NCI-H1092 (cell line): ENCODE measurements at places on chromosomes 3 and 15.

GRCh38 chr3:139751789-139752188 is 74.0 kb upstream of the NMNAT3 start:
- no peak for DNase-seq

GRCh38 chr3:162998205-162998604 is 1501.6 kb downstream of the OTOL1 start:
- no peak for DNase-seq

- no peak for DNase-seq
These were observed 1.5 kb downstream of the MYL3 start for GRCh38 chr3:46861605-46862368.

DNA sequence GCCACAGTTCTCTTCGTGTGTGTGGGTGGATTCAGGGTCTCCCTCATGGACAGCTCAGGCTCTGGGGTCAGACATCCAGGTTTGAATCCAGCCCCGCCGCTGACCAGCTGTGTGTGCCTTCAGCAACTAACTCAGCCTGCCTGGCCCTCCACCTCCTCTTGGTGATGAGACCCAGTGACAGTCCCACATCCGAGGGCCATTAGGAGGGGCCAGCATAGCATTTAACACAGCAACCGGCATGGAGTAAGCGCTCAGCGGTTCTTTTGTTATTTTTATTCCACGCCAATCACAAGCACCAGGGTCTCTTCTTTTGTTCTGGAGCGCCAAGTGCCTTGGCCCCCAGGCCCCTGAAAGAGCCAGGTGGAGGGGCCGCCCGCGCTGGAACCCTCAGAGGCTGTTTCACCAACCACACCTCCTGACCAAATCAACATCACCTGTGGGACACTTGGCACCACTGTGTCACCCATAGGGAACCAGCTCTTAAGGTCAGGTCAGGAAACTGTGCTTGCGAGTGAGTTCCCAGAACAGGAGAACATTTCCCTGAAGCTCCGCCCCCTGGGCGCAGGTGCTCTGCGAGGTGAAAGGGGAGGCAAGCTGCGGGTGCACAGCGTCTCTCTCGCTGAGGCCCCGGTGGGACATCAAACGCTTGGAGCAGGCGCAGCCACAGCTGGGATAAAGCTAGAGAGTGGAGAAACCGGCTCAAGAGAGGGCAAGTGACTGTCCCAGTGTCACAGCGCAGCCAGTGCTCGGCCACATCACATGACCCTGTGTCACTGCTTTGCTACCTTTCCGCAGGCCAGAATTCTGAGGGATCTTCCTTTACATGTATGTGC is 311.3 kb downstream of the UACA start:
- no peak for DNase-seq

- no peak for DNase-seq
These were observed 84.3 kb upstream of the PRTG start for GRCh38 chr15:55827204-55827603.

GRCh38 chr3:100063929-100064461 is 50.3 kb downstream of the FILIP1L start:
- no peak for DNase-seq

DNA sequence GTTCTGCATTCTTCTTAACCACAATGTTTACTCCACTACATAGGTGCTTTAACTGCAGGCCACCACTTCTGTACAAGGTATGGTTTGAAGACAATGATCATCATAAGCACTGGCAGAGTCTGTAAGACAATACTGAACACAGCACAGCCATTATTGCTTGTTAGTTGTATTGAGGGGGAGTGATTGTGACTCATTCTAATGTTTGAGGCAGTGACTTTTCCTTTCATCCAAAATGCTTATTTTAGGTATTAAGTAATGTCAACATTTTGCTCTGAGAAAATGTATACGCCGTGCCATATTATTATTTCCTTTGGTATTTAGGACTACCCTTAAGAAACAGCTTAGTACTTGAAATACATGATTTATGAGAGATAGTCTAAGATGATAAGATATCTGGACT is 618.2 kb upstream of the ZNF717 start:
- DNase-seq: no peak

- no peak for DNase-seq
These were observed 142.3 kb upstream of the MEF2A start for GRCh38 chr15:99423186-99424130.

DNA sequence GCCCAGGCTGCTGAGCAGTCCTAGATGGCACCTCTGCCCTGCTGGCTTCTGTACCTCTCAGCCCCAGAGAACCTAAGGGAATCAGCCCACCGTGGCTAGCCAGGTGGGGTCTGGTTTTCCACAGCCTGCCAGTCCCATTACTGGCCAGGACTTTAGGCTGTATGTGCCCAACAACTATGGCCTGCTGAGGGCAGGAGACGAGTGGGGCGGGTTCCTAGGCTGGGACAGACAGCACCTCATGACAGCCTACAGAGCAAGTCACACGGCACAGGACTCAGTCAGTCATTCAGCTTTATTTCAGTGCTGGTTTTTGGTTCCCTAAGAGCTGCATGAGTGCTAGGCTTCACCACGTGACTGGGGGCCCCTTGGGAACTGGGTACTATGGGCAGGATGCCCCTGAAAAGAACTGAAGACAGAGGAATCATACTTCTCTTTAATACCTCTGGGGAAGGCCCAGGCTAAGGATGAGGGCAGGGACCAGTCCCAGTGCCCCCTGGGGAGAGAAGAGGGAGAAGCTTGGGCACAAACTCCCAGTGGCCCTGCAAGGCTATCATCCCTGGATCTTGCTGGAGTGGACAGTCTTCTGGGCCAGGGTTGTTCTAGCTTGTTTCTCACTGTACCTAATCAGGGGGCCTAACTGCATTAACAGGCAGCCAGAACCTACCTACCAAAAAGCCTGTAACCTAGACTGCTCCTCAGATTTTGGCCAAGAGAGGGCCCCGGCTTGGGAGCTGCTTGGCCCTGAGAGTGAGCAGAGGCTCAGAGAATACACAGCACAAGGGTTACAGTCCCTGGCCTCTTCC is 14.8 kb downstream of the CLK3 start:
- DNase-seq: no peak

DNA sequence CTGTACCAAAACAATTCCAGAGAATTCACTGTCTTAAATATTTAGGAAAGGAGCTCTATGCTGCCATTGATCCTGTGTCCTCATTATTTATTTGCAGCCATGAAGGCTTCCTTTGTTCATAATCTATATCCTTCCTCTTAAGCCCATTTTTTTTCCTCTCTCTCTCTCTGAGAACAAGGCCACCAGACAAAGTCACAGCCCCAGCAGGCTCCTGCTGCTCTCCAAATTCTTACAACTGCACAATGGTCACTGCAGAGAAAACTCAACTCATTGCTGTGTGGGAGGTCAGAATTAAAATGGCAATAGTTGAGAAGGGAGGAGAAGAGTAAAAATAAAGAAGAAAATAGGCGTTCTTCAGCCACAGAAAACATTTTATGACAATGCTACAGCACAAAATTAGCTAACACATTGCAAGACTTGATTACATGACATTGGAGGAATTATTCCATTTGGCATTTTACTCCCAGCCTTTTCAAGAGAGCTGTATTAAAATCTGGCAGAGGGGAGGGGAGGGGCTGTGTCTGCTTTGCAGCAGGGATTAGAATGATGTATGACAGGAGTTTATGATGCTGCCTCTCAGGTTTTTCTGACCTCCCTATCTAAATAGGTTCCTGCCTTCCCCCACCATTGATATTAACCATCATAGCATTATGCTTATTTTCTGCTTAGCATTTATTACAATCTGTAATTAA is 399.7 kb upstream of the THBS1 start:
- no peak for DNase-seq

- no peak for DNase-seq
These were observed 437 bp downstream of the KLF13 start for GRCh38 chr15:31326875-31327668.

GRCh38 chr3:52452126-52452525 is 1.7 kb downstream of the TNNC1 start:
- no peak for DNase-seq

GRCh38 chr3:139291276-139292051 is 52.4 kb upstream of the MRPS22 start:
- no peak for DNase-seq

- no peak for DNase-seq
These were observed 114.4 kb downstream of the CHSY1 start for GRCh38 chr15:101137312-101137940.

GRCh38 chr15:26662283-26662682 is 110.6 kb downstream of the GABRB3 start:
- DNase-seq: no peak
